ENCODE measurements at places on chromosomes 3 and 15.

DNA sequence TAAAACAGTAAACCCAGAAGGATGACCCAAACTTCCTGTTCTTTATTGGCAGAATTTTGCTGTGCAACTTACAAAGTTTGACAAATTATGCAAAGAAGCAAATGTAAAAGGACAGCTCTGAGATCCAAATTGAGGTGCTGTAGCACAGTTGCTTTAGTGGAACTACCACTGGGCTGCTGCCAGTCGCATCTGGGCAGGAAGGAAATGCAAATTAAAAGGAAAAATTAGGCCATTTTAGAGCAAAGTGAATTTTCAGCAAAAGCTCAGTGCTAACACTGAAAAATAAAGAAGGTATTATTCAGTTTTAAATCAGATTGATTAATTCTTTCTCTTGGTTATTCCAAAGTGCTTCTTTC, 104.5 kb downstream of the ZMAT3 start:
- DNase-seq: no peak

DNA sequence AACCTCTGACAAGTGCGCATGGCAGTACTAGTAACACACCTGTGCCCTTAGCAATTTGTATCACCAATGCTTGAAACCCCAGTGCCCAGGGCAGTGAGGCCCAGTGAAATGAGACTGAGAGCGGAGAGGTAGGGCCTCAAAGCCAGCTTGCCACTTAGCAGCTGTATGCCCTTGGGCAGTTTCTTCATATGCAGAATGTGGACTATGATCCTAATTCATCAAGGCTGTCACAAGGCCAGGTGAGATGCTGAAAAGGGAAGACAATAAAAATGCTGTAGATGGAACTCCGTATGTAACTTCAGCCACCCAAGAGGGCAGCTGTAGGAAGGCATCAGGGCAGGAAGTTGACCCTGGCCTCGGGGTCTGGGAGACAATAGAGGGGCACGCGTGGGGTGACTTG, 74.4 kb downstream of the KY start:
- no peak for DNase-seq

DNA sequence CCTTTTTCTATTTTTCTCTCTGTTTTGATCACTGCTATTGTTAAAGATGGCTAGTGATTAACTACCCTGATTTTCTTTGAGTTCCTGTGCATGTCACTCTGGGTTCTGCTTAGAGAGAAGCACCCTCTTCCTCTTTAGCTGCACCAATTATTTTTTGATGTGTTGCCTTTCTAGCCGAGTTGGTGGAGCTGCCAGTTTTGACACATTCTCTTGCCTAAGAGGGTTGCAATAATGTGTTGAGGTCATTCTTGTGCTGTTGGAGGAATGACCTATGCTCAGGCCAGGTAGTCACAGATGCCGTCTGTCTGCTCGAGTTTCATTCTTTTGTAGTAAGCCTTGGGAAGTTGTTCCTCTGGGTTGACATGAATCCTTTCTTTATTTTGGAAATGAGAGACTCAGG, 84.6 kb upstream of the DPH6 start:
- DNase-seq: no peak

- no peak for DNase-seq
These were observed 150.4 kb upstream of the ADAMTS9 start for GRCh38 chr3:64837986-64838735.

- no peak for DNase-seq
These were observed 100.6 kb downstream of the STAG1 start for GRCh38 chr3:136651581-136651980.

DNA sequence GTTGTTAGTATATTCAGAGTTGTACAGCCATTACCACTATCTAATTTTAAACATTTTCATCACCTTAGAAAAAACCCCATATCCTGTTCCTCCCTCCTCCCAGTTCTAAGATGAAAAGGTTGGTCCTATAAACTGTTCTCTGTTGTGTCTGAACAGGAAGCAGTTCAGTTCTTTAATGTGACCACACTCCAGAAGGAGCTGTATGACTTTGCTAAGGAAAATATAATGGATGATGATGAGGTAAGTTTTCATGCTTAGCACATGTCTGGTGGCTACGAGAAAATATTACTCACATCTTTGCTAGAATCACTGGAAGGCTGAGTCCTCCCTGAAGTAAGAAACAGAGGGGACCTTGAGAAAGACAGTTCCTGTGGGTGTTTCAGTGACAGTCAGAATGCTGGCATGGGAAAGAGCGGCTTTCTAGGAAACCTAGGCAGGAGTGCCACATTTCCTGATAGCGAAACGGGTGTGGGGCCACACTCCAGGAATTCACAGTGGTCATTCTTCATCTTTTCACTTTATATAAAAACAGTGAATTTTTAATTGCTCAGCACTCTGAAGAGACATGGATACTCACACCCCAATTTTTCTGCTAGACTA, 20.3 kb downstream of the CRTAP start:
- peak; percentile 15 for DNase-seq

- DNase-seq: peak; percentile 60
These were observed 137.5 kb downstream of the XXYLT1 start for GRCh38 chr3:195133462-195133861.

All from CD4-positive, CD25-positive, alpha-beta regulatory T cell (primary cell).